BJ (cell line): ENCODE measurements at places on chromosomes 2 and 18.

DNA sequence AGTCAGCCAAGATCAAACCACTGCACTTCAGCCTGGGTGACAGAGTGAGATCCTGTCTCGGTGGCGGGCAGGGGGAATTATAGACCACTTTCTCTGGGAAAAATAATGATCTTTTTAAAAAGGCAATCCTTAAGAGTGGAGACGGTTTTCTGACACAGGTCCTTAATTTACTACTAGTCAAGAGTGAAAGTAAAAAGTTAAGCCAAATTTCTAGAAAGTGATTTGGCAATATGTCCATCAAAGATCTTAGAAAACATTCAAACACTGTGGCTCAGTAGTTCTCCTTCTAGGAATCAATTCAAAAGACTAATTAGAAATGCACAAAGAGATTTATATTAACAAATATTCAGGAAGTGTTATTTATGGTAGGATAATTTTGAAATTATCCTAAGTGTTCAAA lies 148.5 kb upstream of the DNMT3A start:
- no peak for DNase-seq

DNA sequence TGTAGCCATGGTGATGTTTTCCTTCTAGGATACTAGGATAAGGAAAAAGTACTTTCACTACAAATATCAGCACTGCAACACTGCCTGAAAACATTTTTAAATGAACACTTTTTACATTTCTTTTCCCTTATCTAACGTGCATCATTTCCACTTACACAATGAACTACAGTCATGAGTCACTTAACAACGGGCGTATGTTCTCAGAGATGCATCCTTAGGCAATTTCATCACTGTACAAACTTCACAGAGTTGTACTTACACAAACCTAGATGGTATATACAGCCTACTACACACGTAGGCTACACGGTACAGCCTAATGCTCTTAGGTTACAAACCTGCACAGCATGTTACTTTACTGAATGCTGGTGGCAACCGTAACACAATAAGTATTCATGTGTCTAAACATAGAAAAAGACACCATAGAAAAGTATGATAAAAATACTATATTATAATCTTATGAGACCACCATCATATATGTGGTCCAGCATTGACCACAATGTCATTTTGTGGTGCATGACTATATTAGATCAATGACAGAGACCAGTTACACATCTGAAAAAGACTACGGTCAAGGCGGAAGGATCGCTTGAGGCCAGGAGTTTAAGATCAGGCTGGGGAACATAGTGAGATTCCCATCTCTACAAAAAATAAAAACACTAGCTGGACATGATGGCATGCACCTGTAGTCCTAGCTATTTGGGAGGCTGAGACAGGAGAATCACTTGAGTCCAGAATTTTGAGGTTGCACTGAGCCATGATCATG lies 39.8 kb downstream of the WDR33 start:
- peak; percentile 40 for DNase-seq

GRCh38 chr2:71669628-71670429 lies 216.5 kb downstream of the DYSF start:
- DNase-seq, result no peak

- DNase-seq, result no peak
Measured at GRCh38 chr2:157986761-157987160, 110.6 kb upstream of the ACVR1 start.

GRCh38 chr2:171966235-171966634 lies 33.5 kb upstream of the METAP1D start:
- no peak for DNase-seq

- DNase-seq, result no peak
Measured at GRCh38 chr2:224174521-224174920, 135.4 kb upstream of the SERPINE2 start.

GRCh38 chr2:56483081-56483480 lies 299.3 kb downstream of the CCDC85A start:
- DNase-seq, result no peak

GRCh38 chr2:161166538-161167409 lies 6.5 kb downstream of the TANK start:
- no peak for DNase-seq

DNA sequence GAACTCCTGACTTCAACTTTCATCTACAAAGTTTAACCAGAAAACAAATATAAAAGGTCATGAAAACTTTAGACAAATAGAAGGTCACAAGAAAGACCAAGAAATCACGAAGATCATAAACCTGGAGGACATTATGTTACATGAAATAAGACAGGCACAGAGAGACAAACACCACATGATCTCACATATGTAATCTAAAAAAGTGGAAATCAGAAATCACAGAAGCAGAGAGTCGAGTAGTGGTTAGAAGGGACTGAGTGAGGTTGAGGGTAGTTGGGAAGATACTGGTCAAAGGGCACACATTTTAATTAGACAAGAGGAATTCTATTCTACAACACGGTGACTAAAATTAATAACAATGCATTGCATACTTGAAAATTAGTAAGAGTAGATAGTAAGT lies 1.4 kb downstream of the GCFC2 start:
- DNase-seq, result no peak

GRCh38 chr2:195579776-195580555 lies 77.1 kb upstream of the SLC39A10 start:
- no peak for DNase-seq

- DNase-seq, result no peak
Measured at GRCh38 chr2:114254875-114255274, 187.6 kb upstream of the DPP10 start.

- no peak for DNase-seq
Measured at GRCh38 chr18:62991389-62991788, 276.0 kb downstream of the PHLPP1 start.
